ENCODE measurements at places on chromosomes 7 and 10.

- DNase-seq, result peak; percentile 56
These were observed 221.3 kb downstream of the ARHGAP12 start for GRCh38 chr10:31707093-31708039.

GRCh38 chr7:121479466-121479865 lies 83.4 kb upstream of the FAM3C start:
- DNase-seq, result no peak

DNA sequence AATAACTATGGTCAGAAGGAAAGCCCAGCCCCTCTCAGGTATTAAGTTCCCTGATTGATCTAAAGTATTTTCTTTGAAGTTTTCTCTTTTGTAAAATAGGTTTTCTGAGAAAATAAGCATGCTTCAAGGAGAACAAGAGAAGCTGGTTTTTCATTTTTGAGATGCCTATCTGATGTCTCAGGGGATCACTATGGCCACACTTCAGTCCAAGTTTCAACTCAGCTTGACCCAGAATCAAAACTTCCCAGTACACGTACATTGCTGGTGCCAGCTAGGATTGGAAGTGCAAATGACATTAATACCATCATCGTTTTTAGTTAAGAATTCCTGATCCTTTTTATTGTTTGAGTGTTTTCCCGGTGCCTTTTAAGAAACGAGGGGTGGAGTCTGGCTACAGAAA lies 7.2 kb downstream of the ITIH5 start:
- DNase-seq, result no peak

DNA sequence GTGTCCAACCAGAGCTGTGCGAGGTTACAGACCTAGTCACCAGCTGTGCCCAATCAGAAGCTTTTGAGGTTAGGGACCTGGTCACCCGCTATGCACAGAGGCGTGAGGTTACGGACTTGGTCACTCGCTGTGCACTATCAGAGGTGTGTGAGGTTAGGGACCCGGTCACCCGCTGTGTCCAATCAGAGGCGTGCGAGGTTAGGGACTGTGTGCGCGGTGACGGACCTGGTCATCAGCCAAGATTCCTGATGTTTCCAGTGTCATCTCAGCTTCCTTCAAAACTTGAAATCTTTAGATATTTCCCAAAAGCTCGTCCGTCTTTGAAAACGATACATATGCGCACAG lies 182.1 kb downstream of the DIP2C start:
- no peak for DNase-seq

- DNase-seq, result no peak
These were observed 21.8 kb downstream of the MRPL32 start for GRCh38 chr7:42953994-42954393.

DNA sequence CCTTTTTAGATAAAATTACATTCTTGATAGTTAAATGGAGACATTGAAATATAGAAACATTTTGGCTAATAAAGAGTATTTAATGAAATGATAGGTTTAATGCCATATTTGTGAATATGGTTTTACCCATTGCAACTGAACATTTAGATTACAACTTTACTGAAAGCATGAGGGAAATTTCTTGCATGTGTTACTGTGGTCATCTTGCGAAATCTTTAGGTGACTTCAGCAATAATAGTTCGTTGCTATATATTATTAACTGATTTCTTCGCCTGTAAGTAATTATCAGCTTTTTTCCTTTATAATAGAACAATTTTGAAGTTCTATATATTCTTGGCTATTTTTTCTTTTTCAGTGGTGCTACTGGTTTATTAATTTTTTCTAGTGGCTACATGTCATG lies 83.2 kb downstream of the MLLT10 start:
- DNase-seq, result no peak

- DNase-seq, result no peak
These were observed 6.4 kb upstream of the MKRN1 start for GRCh38 chr7:140485500-140486265.

GRCh38 chr7:100818366-100818765 lies 9.0 kb downstream of the EPHB4 start:
- DNase-seq, result no peak

GRCh38 chr7:77383333-77383740 lies 32.8 kb downstream of the GSAP start:
- no peak for DNase-seq

DNA sequence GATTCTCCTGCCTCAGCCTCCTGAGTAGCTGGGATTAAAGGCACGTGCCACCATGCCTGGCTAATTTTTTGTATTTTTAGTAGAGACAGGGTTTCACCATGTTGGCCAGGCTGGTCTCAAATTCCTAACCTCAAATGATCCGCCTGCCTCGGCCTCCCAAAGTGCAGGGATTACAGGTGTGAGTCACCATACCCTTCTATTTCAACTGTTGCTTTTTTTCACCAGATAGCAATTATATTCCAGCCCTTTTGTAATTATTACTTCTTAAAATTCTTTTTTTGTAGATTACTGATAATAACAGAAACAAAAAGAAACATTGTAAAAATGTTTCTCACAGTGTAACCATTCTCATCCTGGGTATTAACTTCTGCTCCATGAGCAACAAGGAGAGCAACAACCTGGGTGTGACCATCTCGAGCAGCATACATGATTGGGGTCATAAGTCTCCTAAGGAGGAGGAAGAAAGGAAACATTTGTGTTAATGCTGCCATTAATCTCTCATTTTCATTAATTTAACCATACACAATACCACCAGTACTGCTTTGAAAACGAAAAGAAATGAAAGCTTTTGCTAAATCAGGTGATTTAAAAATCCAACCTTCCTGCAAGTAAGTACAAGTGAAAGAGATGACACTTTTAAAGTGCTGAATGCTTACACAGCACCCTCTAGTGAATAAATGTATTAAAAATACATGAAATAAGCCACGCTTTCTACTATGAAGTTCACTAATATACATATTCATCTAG lies 41.8 kb downstream of the ASZ1 start:
- DNase-seq, result no peak

DNA sequence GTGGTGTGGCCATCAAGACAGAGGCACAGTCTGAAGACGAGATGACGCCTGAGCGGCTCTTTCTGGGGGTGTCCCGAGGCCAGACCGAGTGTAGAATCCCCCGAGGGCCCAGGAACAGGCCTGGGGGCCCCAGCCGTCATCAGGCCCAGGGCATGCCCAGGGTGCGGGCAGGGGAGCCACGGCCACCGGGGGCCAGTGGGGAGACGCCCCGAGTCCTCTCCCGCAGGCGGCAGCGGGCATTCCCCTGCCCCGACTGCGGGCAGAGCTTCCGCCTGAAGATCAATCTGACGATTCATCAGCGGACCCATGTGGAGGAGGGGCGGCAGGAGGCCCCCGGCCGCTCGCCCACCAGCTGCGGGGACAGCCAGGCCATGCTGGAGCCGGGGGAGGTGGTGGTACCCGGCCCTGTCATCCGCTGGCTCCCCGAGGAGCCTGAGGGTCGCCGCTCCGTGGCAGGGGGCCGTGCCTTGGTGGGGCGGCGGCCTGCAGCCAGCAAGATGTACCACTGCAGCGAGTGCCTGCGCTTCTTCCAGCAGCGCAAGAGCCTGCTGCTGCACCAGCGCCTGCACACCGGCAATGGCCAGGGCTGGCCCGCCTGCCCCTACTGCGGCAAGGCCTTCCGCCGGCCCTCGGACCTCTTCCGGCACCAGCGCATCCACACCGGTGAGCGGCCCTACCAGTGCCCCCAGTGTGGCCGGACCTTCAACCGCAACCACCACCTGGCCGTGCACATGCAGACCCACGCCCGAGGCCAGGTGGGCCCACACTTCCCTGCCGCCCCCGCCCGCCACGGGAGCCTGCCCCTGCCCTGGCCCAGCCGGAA lies 19.7 kb downstream of the ZNF783 start:
- no peak for DNase-seq

DNA sequence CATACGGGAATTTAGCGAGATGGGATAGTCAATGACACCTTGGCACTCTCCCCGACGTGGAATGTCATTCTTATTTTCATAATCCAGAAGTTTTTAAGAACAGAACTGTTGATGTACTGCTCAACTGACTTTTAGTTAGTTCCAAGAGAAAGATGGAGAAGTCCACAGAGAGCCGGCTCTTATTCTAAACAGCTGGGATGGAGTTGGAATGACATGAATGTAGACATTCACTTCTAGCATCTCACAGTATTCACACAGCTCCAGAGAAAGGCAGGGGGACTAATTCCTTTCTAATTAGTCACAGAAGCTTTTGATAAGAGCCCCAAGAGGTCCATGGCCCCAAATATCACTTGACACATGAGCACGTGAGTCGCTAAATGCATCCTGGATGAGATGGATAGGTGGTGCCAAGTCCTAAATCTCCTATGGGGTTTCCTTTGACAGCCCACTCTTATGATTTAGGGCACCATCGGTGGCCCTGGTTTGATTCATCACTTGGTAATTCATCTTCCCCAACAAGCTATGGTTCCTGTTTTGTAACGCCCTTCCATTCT lies 420.3 kb upstream of the AUTS2 start:
- no peak for DNase-seq

DNA sequence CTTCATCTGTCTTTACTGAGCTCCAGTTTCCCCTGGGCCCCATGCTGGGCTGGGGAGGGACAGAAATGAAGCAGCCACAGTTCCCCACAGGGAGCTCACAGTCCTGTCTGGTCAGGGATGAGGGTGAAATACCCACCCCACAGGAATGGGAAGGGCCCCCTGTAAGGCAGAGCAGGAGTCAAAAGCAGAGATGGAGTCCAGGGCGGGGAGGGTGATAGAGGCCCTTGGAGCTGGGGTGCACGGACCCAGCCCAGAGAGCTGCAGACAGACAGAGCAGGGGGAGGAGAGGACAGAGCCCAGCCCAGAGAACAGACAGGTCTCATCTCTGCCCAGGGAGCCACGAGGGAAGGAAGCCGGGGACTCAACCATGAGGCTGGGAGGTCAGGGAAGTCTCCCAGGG lies 34.9 kb upstream of the ZNF488 start:
- no peak for DNase-seq

GRCh38 chr10:125026036-125026931 lies 84.4 kb downstream of the ZRANB1 start:
- no peak for DNase-seq

DNA sequence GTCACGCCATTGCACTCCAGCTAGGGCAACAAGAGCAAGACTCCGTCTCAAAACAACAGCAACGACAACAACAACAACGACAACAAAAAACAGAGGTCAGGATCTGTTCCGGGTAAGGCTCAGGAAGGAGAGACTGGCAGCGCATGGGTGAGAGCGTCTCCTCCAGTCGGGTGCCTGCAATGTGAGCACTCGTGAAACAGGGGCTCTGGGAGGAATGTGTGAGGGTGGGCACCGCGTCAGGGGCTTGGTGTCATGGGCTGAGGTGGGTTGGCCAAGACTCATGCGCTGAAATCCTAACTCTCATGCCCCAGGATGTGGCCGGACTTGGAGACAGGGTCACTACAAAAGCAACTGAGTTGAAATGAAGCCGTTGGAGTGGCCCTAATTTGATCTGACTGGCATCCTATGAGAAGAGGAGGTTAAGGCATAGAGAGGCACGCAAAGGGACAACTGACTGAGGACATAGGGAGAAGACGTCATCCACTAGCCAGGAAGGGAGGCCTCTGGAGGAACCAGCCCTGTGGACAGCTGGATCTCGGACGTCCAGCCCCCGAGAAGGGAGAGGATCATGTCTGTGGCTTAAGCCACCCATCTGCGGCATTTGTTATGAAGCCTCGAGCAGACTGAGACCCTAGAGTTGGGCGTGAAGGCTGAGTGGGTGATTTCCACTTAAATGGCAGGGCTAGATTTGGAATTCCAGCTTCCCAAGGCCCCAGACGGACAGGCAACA lies 241.5 kb upstream of the PITRM1 start:
- no peak for DNase-seq

- DNase-seq, result peak; percentile 60
These were observed 180.2 kb upstream of the FZD8 start for GRCh38 chr10:35822316-35822715.

DNA sequence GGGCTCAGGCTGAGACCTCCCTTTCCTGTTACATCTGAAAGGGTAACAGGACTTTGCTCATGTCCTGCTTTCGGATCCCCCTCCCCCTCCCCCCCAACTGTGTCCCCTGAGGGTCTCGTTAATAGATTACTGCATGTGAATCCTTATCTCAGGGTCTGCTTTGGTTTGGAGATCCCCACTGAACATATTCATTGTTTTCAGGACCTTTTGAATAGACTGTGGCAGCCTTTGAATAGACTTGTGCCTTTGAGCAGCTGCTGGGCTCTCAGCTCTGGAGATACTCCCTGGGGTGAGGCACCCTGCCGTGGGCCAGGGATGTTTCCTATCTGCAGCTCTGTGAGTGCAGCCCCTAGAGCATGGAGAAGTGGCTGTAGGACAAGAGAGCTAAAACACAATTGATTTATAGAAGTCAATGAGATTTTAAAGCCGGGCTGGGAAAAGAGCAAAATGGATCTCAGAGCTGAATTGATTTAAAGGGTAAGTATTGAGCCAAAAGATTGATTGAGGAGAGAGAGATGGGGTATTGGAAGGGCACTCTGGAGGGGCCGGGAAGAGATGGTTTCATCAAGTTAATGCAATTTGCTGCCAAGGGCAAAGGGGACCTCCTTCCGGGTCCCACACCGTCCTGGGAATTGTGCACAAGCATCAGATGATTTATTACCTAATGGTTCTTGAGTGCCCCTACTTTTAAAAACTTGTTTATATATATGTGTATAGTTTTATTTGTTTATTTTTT lies 9.9 kb downstream of the ARHGAP22 start:
- no peak for DNase-seq

DNA sequence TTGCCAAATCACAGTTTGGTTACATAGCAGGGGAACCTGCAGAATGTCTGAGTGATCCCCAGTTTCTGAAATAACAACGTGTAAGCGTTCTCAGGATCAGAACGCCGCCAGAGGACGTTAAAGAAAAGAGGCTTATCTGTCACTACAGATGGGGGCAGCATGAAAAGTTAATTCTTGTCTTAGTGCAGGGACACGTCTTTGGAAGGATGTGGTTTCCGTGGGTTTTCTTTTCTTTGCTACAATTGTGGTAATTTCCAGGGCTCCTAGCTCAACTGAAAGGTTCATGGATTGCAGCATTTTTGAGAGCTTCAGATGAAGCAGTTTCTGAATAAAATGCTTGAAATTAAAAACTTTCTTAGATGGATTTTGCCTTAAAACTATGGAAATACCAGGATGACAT lies 106.6 kb downstream of the PRKCQ start:
- DNase-seq, result no peak

DNA sequence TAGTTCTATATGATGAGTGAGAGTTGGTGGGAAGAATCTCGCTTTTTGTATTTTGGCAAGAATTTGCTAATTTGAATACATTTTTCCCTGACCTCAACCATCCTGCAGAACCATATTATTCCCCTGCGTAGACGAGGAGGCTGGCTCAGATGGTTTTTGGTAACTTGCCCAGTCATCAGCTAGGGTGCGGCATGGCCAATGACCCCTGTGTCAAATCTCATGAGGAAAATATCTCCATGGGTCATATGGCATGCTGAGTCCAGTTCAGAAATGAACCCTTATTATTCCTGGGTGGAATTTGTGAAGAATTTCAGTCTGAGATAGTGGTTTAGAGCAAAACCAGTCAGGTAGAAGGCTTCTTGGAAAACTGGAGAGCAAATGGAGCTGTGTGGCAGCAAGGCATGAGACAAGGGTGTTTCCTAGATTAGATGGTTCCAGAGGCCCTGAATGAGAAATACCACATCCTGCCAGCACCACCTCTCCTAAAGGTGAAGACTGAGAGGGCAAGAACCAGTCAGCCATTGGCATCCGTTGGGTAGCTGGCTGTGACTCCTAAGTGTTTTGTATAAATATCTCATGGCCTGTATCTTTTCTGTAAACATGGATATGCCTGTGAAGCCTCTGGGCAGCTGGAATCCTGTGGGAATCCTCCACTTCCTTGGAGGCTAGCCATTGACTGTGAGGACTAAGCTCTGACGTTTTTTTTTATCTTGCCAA lies 5.8 kb upstream of the UPP1 start:
- DNase-seq, result no peak
